Lower leg skin (tissue), 4 donors: ENCODE measurements at places on chromosomes 16 and 17. TPM values are rescaled to one million over a fixed set of nuclear protein-coding genes. Genes with fewer than 3 reads are reported as not detected.

- DNase-seq, result no peak
Observed at GRCh38 chr16:13403326-13403725, 501.9 kb downstream of the SHISA9 start.

The MATCAP1 gene
- total RNA-seq, result 7.4 TPM

The CBX2 gene
- 3.2 TPM for total RNA-seq

DNA sequence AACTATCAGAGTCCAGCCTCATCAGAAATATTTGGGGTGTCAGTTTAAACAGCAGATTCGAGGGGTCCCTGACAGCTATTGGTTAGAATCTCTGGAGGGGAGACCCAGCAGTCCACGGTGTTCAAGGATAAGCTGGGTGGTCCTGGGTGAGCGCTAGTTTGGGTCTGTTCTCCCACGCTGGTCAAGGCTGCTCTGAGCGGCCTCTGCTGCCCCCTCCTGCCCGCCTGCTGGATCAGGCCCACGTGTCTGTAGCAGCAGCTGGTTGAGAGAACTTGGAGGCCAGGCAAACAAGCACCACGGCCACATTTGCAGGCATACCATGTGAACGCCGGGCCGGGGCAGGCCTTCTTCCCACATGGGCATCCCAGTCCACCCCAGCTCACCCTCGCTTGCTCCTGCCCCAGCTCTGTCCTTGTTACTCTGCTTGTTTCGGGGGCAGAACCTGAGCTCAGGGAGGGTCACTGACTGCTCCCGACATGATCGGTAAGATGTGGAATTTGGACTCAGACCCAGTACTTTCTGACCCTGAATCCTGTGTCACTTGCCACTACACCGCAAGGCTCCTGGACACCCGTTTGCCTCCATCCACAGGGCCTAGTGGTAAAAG, 7.4 kb downstream of the FOXF1 start:
- DNase-seq, result no peak

The CRYBA1 gene
- total RNA-seq, result not detected

The LDHD gene
- 11.8 TPM for total RNA-seq
